ENCODE measurements at places on chromosomes 1 and 21. TPM values are rescaled to one million over a fixed set of nuclear protein-coding genes. Genes with fewer than 3 reads are reported as not detected.

Gene DIRAS3
- 0.24 TPM for total RNA-seq

DNA sequence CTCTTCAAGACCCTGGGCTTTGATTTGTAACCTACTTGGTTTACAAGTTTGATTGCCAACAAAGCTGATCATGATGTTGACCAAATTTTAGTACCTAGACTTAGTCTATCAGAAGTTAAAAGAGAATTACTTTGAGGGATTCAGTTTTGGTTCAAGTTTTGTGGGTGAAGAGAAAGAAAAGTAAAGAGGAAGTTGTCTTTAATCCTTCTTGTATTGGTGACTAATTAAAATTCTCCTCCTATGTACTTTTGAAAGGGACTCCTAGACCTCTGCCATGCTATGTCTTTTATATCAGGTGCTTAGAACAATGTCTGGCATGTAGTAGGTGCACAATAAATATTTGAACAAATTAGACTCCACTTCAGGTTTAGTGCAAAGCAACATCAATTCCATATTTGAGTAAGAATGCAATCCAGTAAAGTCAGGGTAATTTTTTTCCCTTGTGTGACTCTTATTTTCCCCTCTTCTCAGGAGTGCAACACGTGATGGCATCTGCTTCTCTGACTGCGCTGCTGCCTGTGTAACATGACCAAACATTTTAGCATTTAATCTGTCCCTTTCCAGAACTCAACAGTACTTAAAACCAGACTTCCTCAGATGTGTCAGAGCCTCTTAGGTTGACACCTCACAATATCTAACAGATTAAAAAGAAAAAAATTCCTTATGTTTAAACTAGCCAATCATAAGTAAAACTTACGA lies 41.1 kb upstream of the KCNQ4 start:
- DNase-seq: no peak

DNA sequence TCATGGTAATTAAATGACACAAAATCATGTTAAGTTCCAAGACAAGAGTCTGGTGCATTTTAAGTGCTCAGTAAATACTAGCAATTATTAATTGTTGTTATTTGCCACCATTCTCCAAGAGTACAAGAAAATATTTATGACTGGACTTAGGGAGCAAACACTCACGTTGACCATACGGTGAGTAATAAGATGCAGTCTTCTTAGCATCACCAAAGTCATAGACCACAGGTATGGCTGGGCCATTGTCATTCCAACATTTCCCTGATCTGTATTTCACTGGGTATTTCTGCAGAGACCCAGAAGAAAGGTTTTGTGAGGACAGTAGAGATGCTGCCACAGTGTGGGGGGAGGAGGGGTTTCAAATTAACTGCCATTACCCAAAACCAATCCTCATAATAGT lies 4.7 kb downstream of the ITLN2 start:
- no peak for DNase-seq

DNA sequence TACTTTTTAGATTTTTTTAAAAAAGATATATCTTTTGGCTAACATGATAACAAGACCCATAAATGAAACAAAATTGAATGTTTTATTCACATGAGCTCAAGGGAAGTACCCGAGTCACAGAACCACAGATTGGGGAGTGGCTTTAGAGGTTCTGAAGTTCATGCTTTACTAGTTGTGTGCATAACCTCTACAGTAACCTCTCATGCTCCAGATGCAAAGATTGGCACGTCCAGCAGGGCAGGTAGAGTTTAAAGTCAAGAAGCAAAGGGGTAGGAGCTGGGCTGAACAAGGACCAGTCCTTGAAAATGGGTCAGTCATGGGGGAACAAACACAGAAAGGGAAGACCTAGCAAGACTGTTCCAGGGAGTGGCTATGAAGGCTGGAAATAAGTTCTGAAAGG lies 109.6 kb downstream of the RNF220 start:
- no peak for DNase-seq

Gene RFX5
- 38.4 TPM for total RNA-seq

DNA sequence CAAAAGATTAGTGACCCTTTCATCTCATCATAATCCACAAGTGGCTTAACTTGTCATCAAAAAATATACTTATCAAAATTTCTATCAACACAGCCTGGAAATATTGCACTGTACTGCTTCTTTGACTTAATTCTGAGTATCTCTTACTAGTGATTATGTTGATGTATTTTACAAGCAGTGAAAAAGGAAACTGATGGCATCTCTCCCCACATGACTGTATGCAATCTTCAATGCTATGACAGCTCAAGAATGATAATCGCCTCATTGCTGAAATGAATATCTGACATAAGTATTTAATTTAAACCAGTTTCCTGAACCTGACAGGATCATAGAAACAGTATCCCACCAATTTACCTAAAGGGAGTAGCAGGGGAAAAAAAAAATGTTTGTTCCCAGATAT lies 79.5 kb downstream of the DPYD start:
- no peak for DNase-seq

Gene OVAAL
- not detected for total RNA-seq

Gene AMY1B
- not detected for total RNA-seq

GRCh38 chr21:33546086-33546485 lies 3.2 kb downstream of the SON start:
- no peak for DNase-seq

DNA sequence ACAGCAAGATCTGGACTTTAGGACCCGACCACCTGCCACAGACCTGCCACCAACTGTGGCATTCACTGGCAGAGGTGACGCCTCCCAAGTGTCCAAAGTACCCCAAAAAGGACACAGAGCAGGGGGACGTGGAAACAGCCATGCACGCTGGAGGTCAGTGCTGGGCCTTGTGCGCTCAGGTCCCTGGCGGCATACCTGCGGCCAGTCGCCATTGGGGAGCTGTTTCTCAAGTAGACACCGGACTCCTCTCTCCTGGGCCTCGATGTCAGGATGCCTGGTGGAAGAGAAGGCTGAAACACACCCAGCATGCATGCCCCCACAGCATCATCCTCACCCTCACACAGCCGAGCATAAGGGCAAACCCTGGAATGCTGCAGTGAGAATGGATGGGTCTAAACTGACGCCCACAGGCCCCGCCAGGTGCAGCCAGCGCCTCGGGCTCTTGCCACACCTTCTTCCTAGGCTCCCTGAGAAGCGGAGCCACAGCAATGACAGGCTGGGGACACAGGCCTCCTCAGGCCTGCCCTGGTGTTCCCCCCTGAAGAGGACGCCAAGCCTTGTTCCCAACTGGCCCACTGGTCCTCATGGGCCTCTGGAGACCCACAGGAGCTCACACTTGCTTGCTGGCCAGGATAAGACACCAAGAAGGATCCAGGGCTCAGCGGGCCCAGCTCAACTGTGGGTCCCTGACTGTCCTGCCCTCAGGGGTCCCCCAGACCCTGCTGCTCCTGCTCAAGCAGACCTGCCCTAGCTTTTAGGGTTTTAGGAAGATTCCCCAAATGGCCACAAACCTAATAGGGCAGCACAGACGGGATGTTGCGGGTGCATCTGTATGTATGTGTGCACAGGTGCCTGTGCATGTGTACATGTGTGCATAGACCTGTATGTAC lies 7.7 kb upstream of the SPATC1L start:
- DNase-seq: no peak

Gene ANGPTL3
- not detected for total RNA-seq

Gene NMNAT2
- 0.24 TPM for total RNA-seq

Gene SMPDL3B
- 0.48 TPM for total RNA-seq

- peak; percentile 81 for DNase-seq
These were observed 76.6 kb downstream of the RGL1 start for GRCh38 chr1:183881387-183882131.

Gene TMEM50A
- total RNA-seq: 72.3 TPM

DNA sequence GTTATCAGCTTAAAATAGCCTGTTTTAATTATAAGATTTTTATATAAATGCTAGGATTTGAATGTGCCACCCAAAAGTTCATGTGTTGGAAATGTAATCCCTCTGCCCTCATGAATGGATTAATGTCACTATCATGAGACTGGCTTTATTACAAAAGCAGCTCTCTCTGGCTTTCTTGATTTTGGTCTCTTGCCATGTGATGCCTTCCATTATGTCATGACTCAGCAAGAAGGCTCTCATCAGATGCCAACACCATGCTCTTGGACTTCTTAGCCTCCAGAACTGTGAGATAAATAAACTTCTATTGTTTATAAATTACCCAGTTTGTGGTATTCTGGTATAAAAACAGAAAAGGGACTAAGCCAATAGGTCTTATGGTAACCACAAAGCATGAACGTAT lies 6.9 kb upstream of the PRSS38 start:
- DNase-seq: no peak

- peak; percentile 70 for DNase-seq
These were observed 13.4 kb downstream of the RNASEL start for GRCh38 chr1:182575540-182576149.

Gene TNFRSF18
- total RNA-seq: 0.85 TPM

- DNase-seq: no peak
These were observed 192.2 kb downstream of the FASLG start for GRCh38 chr1:172851077-172851476.

DNA sequence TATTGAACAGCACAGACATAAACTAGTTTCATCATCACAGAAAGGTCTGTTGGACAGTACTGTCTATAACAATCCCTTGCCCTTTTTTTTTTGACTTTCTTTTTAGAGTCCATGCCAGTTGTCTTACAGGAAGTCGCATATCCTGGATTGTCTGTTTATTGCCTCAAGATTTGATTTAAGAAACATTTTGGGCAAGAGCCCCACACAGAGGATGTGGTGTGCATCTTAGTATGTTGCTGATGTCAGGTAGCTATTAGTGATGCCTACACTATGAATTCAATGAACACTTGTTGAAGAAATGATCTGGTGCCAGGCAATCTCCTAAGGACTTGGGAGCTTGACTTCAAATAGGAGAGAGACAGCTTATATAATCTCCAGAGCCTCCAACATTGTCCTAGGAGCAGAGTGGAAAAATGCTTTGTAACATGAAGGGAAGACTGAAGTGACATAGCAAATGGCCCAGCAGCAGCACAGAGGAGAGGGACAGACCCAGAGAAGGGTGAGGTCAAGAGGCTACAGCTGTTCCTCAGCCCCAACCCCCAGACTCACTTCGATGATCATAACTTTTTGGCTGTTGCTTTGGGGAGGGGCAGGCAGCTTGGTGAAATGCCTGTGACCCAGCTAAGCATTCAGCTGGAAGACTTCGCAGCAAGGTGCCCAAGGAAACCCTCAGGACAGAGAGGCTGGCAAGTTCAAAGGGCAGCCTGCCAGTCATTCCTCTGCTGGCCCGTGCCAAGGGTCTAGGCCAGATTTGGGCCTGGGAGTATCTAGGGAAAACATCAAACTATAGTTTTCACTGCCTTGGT lies 7.5 kb upstream of the RAB29 start:
- no peak for DNase-seq

DNA sequence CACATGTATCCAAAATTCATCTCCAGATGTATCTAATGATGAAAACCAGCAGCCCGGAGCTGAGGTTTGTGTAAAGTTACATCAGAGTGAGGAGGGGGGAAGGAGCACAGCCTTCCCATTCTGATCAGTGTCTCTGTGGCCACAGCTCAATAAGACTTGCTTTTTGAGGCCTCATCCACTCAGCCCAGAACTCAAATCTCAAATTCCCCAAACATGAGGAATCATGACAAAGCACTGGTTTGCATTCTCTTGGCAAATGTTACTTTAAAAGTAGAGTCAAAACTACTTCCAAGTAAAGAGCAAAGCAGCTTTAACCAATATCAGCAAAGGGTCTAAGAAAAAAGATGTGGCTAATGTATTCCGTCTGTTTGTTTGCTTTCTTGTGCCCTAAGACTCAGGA lies 30.9 kb downstream of the CCN1 start:
- DNase-seq: no peak

Gene CCDC30
- total RNA-seq: 0.54 TPM

Measured in foreskin keratinocyte (primary cell).